ENCODE measurements at places on chromosomes 2 and 18.

DNA sequence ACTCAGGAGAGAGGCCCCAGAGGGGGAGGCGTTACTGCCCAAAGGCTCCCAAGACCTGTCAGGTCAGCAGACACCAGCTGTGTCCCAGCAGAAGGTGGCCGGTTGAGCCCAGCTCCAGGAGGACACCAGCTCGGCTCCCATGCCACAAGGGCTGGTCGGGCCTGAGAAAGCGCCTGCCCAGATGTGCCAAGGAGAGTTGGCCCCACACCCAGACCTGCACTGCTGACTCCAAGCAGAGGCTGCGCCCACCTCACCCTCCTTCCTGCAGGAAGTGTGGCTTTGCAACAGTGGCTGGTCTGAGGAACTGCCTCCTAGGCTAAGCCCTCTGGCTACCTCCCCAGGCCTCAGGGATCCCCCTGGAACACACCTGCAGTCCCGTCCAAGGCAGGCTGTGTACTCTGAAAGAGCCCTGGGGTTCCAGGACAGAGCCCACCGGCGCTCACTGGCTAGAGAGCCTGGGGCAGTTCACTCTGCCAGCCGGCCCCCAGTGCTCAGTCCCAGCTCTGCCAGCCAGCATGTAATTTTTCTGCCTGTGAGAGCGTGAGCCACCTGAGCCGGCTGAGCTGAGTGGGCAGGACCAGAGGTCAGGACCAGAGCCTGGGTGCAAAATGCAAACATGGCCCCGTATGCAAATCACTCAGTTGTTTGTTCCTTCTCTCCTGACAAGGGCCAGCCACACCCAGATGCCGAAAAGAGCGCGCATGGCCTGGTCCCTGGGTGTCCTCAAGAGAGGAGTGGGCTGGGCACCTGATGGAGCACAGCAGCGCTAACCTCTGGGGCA is 36.9 kb upstream of the PTMA start:
- DNase-seq: peak; percentile 56

DNA sequence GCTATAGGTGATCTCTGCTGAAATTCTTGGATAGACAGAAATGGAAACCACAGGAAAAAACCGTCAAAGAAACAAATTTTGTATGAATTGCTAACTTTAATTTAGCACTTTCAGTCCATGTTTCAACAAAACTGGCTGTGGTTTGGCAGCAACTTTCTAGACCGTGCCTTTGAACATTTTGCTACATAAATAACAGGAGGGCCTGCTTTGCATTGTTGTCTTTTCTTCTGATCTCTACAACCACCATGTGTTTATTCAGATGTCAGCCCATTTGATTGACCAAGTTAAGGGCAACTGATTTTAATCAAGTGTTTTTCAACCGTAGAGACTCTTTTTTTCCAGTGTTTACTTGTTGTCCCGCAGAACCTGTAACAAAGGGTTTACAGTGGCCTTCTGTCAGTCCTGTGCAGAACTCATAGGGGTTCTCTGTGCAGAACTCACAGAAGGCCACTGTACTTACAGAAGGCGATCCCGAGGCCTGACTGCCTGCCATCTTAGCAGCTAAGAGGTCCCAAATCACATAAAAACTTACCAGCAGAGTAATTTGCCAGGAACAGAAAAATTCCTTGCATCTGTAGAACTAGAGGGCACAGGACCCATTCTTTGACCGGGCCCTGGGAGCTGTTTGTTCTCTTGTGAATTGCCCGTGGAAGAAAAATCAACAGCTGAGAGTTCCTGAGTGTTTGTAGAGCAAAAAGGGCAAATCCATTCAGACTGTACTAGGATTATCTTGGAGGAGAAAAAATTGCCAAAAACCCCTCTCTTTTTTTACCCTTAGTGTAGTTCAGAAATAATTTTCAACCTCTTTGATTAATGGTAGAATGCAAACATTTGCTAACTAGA is 120.6 kb downstream of the PRKRA start:
- DNase-seq: no peak

DNA sequence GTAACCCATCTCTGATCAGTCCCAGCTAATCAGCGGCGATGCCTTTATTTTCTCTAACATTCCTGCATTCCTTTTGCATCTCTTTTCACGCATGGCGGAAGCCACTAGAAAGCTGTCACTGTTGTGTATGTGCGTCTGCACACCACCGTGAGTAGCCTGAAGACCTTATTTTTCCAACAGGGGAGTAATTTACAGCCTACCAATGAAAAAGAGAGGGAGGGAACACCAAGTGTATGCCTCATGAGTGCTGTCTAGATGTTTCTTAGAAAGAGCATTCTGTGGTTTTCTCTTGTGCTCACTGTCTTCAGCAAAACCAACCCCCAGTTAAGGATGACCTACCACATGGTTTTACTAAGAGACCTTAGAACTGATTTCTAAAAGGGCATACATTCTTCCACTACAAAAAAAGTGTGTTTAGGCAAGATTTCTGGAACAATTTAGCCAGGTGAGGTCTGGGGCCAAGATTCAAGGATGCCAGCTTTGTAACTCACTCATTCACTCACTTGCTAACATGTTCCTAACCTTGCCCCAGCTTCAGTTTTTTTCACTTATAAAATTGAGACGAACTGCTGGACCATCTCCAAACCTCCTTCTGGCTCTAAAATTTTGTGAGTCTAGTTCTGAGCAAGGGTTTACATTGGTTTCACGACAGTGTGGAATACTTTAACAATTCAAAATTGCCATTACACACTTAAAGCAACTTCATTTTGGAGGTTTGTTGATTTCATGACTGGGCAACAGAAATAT is 51.4 kb downstream of the BCL2 start:
- DNase-seq: no peak

GRCh38 chr2:58572731-58573130 is 331.6 kb upstream of the FANCL start:
- no peak for DNase-seq

DNA sequence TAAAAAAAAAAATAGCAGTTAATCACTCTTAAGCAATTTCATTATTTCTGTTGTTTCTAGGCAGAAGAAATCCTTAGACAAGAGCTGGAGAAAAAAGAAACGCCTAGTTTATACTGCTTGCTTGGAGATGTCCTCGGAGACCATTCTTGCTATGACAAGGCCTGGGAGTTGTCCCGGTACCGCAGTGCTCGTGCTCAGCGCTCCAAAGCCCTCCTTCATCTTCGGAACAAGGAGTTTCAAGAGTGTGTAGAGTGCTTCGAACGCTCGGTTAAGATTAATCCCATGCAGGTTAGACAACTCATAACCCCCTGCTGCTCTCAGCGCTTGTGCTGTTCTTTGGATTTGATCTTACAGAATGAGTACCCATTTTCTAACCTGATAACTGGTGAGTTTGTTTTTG is 130.4 kb downstream of the TTC27 start:
- DNase-seq: no peak

DNA sequence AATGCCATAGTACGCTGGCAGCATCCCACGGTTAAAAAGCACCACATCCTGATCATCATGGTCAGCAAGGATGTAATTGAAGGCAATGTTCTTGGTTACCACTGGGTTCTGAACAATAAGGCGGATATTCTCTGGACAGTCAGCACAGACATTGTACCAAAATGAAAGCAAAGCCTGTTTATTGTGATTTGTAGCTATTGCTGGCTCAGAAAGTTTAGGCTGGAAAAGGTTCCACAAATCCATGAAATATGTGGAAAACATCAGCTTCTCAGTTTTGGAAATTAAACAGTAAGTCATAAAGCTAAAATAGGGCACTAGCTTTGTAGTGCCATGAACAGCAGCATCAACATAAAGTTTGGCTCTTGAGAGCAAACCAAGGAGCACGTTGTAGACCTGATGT is 52.2 kb downstream of the C2orf74 start:
- DNase-seq: no peak

GRCh38 chr2:161992531-161992930 is 81.5 kb downstream of the DPP4 start:
- DNase-seq: no peak

DNA sequence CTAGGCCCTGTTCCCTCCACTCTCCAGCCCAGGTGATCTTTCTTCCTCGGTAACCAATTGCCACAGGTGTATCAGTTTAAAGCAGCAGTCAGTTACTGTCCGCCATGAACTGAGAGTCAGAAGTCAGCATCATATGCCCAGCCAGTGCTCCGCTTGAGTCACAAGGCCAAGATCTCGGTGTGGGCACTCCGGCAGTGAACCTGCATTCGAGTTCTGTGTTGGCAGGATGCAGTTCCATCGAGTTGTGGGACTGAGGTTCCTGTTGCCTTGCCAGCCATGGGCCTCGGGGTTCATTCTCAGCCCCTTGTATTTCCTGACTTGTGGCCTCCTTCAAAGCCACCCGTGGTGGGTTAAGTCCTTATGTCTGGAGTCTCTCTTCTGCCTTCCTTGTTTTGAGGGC is 3.1 kb upstream of the TMEM185B start:
- no peak for DNase-seq

DNA sequence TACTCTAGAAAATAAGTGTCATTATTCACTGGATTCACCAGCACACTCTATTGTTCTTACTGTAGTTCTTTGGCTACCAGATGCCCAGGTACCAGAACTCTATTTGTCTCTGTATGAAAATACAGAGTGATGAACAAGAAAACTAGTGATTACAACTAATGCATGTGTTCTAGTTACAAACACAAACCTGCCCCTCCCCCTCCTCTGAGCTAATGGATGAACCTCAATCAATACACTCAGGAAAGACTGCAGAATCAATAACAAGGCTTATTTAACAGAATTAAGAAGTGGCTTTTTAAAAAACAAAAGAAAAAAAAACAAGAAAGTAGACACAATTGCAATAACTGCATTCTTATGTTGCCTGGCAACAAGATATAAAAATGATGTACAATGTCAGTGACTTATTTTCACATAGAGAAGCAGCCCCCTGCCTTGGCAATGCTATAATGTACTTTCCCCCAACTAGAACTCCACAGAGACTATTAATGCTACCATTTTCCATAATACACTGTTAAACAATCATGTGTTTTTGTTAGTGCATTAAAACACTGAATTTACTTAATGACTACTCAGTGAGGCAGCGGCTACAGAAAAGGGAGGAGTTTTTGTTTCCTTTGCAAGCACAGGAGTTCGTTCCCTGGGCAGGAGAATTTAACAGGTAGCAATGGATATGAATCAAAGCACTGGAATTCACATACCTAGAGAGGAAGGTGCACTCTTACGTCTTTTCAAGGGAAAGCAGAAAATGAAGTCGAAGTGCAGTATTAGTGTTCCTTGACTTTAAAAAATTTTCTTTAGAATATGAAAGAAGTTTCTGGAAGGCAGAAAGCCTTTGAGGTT is 318.8 kb upstream of the REV1 start:
- DNase-seq: no peak

DNA sequence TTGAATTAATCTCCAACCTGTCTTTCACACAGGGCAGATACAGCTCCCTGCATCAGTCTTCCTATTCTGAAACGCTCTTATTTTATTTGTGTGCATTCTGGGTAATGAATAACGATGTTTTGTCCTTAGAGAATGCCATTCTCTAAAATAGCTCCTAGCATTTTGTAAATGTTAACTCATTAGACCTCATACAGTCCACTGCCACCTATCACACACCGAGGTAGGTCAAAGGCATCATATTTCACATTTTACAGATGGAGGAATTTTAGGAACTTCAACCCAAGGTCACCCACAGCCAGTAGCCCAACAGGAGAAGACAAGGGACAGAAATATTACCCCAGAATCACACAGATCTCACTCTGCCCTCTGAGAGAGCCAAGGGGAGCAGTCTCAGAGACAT is 455.4 kb upstream of the GYPC start:
- no peak for DNase-seq

DNA sequence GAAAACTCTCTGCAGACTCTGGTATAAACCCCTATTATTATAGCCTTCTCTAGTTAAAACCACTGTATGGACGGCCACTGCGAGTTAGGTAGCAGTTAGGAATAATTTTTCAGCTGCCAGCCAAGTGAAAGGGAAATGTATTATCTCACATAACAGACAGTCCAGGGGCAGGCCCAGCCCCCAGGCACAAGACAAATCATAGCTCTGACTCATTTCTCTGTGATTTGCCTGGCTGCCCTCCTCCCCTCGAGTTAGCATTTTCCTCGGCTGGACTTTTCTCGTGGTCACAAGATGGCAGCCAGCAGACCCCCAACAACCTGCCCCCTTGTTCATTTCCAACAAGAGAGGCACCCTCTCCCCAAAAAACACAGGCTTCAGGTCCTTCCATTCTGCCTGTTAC is 10.5 kb downstream of the VIT start:
- no peak for DNase-seq

DNA sequence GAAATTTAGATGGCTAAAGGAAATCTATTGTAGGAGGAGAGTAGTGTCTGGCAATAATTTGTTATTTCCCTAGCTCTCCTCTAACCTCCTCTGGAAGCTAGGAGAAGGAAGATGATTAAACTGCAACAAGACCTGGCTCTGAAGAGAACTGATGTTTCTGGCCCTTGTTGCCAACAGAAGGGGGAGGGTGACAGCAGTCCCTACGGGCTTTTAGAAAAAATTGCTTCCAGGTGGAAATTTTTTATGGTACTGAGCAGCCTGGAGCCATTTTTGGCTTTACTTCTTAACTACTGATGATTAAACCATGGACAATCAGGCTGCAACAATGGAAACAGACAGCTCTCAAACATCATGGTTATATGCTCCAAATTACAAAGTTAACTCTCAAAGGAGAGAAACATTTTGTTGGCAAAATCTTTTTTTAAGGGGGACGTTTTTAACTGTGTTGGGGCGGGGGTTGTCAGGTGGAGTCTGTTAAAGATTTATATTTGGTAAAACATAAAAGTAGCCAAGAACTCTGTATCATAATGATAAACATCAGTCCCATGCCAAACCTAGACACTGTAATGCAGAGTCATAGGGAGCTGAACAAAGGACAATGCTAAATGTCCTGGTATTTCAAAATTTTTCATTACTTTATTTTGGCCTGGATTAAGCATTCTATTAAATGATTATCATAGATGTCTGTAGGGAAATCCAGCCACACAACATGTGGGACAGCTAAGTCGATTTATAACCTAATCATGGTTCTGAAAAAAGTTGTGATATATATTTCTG is 70.0 kb downstream of the EXOC6B start:
- DNase-seq: no peak

DNA sequence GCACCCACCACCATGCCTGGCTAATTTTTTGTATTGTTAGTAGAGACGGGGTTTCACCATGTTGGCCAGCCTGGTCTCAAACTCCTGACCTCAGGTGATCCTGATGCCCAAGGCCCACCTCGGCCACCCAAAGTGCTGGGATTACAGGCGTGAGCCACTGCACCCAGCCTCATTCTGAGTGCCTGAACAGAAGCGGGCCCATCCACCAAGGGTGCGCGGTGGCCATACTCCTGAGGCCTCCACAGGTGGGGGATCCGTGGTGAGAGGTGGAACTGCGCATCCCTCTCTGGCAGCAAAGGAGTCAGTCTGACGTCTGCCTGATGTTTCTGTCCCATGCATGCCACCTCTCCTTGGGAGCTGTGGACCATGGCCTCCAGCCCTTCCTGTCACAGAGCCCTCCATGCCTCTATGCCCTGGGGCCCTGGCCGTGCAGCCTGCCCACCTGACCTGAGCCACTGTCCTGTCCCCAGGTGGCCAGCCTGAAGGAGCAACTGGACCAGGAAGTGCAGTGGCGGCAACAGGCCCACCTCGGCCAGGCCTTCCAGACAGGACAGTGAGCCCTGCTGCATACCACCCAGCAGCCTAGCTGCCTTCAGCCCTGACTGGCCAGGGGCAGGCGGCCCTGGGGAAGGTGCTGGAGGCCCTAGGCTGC is 7.6 kb upstream of the SNED1 start:
- DNase-seq: no peak

- no peak for DNase-seq
Measured at GRCh38 chr2:24969784-24970183, 2.0 kb downstream of the DNAJC27 start.
